ENCODE measurements at places on chromosomes 1 and 21. TPM values are rescaled to one million over a fixed set of nuclear protein-coding genes. Genes with fewer than 3 reads are reported as not detected.

GRCh38 chr1:61569303-61569621, 155.7 kb downstream of the TM2D1 start:
- no peak for DNase-seq

Gene LCE1A
- not detected for total RNA-seq

Gene TTLL10
- total RNA-seq, result not detected

DNA sequence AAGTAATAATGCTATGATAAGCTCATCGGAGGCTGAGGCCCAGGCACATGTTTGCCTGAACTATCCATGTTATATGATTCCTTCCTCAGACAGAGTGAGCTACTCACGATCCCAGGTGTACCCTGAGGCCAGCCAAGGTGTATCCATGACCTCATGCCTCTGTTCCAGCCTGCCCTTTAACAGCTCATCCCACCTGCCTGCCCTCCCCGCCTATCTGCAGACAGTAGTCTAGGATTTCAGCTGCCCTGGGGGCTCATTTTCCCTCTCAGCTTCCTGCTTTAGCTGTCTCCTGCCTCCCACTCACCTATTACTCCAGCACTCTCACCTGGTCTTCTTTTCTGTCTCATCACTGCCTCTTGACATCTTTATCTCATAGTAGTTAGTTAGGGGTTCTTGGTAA, 1.9 kb upstream of the IL24 start:
- DNase-seq, result no peak

- DNase-seq, result no peak
These were observed 13.3 kb downstream of the TRPM2 start for GRCh38 chr21:44366586-44367211.

GRCh38 chr1:168561989-168562388, 14.4 kb upstream of the XCL1 start:
- DNase-seq, result no peak

DNA sequence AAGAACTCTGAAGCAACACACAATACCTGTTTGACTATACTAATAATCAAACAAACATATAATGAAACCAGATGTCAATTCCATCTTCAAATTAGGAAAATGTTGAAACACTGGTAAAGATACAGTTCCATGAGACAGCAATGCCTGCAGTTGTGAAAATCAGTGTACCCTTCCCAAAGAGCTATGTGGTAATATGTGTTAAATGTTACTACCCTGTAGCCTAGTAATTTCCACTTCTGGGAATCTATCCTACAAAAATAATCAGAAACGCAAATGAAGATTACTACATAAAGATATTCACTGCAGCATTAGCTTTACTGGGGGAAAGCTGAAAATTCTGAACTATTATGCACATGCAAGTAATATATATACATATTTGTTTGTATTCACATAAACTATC, 16.9 kb downstream of the GLIS1 start:
- DNase-seq, result no peak

- DNase-seq, result no peak
These were observed 2.3 kb upstream of the LCE1A start for GRCh38 chr1:152824964-152825363.

GRCh38 chr1:2795926-2796325, 5.6 kb downstream of the TTC34 start:
- no peak for DNase-seq

DNA sequence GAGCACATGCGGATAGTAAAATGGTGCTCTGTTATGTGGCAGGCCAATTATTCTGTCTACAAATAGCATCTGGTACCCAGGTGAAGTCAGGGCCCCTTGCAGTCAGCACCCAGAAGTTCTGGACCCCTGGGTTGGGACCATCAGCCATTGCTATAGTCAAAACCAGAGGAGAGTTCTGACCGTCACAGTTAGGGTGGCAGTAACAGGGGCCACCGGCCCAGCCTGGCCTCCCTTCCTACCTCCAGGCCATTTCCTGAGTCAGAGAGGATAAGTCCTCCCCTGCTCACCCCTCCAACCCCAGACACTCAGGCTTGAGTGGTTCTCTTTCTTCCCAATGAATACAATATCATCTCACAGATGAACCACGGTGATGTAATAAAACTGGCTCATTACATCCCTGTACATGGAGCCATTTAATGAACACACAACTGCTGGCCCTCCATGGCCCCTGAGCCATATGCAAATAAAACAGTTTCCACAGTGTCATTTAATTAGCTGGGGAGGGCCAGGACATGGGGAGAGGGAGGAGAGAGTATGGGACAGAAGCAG, 673.6 kb downstream of the MATN1 start:
- DNase-seq, result no peak

Data from HFFc6 (cell line).